ENCODE measurements at places on chromosomes 13 and 19.

DNA sequence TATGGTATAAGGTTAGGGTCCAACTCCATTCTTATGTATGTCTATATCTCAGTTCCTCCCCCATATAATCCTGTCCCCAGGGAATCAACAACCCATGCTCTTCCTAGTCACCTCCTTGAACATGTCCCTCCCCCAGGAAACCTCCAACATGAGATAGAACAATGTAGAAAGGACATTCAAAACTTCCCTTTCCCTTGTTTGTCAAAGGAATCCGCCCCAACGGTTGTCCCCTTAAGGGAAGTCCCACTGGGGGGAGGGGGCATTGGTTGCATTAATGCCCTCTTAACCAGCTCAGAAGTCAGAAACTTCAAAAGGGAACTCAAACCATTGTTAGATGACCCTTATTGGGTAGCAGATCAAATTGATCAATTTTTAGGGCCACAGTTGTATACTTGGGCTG is 6.8 kb upstream of the ZNF561 start:
- DNase-seq, result peak; percentile 13

DNA sequence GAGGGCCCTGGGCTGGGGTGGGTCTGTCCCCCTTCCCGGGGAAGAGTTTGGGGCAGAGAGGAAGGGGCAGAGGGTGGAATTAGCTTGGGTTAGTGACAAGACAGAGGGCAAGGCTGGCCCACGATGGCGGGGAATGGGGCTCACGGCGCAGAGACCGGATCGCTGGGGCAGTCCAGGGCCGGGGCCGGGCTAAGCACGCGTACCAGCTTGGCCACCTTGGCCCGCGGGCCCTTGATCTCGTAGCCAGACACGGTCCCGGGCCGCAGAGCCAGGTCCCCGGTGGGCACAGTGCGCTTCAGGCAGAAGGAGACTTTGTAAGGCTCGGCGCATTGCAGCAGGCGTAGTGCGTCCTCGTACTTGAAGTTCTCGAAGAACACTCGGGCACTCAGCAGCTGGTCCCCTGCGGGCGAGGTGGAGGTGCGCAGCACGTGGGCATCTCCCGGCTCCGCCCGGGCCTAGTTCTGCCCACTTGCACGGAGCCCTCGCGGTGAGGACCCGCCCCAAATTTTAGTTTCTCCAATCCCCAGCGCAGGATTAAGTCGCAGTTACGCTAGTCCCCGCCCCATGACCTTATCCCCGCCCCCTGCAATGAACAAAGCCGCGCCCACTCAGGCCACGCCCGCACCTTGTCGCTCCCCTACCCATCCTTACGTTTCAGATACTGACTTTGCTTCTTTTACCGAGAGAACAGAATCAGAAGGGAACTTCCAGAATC is 8.6 kb upstream of the HIPK4 start:
- DNase-seq, result peak; percentile 55

- DNase-seq, result peak; percentile 60
Measured at GRCh38 chr19:48683349-48683748, 10.5 kb upstream of the NTN5 start.

DNA sequence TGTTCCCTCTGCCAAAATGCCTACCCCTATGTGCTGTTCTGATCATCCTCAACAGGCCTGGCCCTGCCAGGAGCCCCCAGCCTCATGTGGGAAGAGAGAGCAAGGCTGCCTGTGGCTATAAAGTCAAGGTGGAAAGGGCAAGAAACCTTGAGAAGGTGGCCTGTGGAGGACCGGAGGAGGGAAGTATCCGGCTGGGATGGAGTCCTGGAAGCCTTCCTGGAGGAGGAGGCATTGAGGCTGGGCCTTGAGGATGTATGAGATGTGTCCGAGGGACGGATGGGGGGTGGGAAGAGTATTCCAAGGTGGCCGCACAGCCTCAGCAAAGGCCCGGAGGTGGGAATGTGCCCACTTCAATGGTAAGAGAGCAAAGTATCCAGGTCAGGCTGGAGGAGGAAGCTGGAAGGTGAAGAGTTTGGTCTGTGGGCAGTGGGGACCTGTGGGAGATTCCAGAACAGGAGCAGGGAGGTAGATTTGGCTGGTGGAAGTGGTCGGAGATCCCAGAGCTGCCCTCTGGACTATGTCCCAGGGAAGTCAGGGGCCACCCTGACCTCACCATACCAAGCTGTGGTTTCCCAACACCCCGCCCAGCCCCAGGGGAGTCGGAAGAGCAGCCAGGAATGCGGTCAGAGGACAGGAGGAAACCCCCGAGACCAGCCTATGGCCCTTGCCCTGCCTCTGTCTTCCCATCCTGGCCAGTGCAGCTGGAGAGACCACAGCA is 3.0 kb upstream of the PLIN4 start:
- no peak for DNase-seq

- no peak for DNase-seq
Measured at GRCh38 chr13:25233861-25234260, 53.4 kb downstream of the MTMR6 start.

DNA sequence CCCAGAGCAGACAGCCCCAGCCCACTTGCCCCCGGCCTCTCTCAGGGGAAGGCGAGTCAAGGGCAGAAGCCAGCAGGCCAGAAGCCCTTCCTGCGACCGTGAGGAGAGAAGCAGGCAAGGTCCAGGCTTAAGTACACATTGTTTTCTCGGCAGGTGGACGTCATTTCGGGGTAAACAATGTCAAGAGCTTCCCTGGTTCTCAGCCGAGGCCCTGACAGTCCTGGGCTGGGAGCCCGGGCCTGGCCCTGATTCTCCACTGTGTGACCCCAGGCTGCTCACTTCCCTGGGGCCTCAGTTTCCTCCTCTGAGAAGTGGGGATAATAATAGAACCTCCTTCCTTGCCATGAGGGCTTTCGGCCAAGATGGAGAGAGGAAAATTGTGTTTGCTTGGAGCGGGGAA is 19.4 kb downstream of the PLVAP start:
- DNase-seq, result no peak

DNA sequence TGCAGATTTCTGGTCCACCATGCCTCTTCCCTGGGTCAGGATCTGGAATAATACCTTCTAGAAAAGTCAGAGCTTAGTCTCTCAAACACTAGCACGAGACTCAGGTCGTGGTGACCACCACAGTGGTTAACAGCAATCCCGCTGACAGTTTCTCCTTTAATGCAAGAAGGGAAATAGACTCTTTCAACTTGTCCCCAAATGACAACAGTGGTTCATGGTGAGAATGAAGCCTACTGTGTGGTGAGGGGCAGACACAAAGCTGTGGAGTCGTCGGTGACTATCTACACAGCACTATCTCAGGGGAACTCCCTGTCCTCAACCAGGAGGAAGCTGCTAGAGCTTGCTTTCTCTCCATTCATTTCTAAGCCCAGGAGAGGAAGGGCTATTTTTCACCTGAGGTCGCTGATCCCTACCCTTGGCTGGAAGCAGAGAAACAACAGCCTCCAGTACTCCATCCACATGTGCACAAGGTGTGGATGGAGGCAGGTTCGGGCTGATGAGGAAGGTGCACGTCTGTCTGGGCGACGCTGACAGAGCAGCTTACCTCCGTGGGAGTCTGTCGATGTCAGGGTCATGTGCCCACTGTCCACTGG is 72.4 kb downstream of the STK24 start:
- DNase-seq, result peak; percentile 21

DNA sequence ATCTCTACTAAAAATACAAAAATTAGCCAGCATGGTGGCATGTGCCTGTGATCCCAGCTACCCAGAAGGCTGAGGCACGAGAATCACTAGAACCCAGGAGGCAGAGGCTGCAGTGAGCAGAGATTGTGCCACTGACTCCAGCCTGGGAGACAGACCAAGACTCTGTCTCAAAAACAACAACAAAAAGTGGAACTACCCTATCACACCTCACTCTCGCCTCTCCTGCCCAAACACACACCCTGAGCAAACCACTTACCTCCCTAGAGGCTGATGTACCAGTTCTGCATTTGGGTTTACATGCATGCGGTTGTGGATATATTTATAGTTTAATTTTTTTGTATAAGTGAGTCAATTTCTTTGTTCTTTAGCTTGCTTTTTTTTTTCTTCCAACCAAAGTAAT is 7.7 kb upstream of the PTOV1 start:
- no peak for DNase-seq

DNA sequence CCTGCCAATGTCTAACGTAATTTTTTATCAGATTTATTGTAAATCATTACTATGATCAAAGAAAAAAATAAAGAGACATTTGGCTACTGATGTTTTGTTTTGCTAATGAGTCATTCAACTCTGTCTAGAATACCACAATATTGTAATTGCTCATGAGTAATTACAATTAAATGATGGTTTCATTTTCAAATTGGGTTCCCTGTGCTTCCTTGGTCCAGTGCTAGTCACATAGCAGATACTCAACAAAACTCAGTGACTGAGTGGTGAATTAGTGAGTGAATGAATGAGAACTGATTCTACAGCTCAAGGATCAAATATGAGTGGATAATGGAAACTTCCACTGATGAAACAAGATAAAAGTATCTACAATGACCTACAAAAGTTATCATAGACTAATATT is 304.7 kb downstream of the POU4F1 start:
- no peak for DNase-seq

DNA sequence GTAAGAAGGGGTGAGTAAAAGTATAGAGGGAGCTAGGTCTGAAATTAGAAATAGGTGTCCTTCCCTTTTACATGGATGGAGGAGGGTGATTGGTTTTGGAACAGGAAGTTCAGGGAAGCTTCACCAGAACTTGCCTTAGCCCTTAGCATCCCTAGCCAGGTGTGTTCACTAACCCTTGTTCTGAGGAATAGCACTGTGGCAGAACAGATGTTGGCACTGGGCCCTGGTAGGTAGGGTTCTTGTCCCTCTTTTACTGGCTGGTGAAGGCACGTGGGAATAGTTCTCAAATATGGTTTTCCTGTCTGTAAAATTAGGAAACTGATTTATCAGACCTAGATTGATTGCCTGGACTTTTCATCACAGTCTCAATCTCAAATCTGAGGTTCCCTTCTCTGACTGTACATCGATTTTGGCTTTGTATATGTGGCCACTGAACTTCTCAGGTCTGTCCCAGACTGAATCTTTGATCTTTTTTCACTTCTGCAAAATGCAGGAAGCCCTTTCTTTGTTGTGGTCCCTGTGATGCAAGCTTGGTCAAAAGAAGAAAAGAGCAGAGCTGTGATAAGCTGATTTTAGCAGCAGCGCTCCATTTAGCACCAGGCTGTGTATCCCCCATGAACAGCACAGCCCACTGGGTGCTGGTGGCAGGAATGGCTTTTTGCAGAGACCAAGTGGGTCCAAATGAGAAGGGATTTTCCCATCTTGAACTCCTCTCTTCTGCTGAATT is 86.2 kb upstream of the HTR2A start:
- peak; percentile 39 for DNase-seq

- DNase-seq, result peak; percentile 24
Measured at GRCh38 chr13:45696610-45697226, 5.4 kb upstream of the CBY2 start.

DNA sequence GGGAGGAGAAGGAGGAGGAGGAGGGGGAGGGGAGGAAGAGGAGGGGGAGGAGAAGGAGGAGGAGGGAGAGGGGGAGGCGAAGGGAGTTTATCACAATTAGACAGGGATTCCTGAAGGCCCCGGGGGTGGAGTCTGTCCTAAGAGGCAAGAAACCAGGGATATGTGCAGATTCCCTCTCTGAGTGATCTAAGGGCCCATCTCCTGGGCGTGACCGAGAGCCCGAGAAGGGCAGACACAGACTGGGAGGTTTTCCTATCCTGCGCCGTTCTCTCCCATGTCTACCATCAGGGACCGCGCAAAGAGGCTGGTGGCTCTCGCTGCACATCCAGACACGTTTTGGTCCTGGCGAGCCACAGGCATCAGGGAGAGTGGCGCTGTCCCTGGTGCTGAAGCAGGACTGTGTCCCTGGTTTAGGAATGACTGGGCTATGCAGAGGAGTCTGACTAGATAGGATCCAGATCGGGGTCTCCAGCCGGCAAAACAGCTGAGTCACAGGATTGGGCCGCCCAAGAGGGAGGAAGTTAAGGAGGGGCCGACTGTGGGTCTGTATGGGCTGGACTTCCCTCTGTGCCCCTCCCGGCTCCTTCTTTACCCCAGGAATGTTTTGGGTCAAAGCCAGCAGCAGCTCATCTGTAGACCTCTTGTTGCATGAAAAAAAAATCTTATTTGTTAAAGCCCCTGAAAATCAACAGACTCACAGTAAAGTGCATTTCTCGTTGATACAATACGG is 17.9 kb upstream of the ZNF175 start:
- DNase-seq, result peak; percentile 90

DNA sequence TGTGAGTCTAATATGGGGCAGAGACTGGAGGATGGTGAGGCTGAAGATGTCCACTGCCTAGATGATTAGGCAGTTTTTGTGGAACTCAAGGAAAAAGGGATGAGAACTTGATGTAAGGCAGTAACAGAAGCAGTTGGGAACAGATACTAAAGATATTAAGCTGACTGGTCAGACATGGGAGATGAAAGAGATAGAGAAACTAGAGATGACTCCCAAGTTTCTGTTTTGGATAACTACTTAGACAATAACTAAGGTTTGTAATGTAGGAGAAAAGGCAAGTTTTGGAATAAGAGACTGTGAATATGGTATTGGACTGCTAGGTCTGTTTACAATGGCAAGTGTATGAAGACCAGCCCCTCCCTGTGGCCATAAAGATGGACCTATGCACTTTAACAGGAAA is 43.5 kb upstream of the CLDN10 start:
- DNase-seq, result no peak

GRCh38 chr13:48749699-48750473 is 96.2 kb downstream of the CYSLTR2 start:
- peak; percentile 88 for DNase-seq

GRCh38 chr19:1243768-1244692 is 2.5 kb downstream of the ATP5F1D start:
- DNase-seq, result peak; percentile 93

GRCh38 chr19:46907880-46908279 is 47.1 kb downstream of the ARHGAP35 start:
- no peak for DNase-seq

- DNase-seq, result no peak
Measured at GRCh38 chr13:33610438-33611120, 207.4 kb upstream of the RFC3 start.

DNA sequence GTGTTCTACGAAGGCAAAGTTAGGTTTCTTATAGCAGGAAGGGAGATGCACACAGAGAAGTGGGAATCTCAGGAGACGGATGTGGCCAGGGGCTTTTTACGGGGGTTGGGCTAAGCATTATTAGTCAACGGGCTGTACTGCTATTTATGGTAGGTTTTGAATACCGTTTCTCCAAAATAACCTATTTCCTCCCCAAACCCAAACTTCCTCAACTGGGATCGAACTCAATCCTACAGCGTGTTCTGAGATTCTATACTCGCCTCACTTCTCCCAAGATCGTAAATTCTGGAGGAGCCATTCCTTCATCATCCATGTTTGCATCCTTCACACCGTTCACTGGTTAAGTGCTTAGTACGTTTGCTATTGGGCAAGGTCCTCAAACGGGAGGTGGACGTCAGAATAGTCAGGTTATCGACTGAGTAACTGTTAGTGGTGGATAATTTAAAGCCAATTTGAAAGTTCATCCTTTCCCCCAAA is 1.2 kb upstream of the TRIM13 start:
- DNase-seq, result peak; percentile 41

- DNase-seq, result no peak
Measured at GRCh38 chr13:83204886-83205285, 677.4 kb downstream of the SLITRK1 start.

- DNase-seq, result peak; percentile 49
Measured at GRCh38 chr13:43805071-43805468, 18.3 kb upstream of the ENOX1 start.

GRCh38 chr13:63851526-63851925 is 2435.9 kb upstream of the PCDH20 start:
- no peak for DNase-seq

- no peak for DNase-seq
Measured at GRCh38 chr13:20287976-20288375, 55.9 kb upstream of the GJB6 start.
